Jurkat, Clone E6-1 (cell line): ENCODE measurements at places on chromosomes 12 and 14.
A peak's percentile ranks its signal among the peaks of the same experiment; 100 is the strongest.

DNA sequence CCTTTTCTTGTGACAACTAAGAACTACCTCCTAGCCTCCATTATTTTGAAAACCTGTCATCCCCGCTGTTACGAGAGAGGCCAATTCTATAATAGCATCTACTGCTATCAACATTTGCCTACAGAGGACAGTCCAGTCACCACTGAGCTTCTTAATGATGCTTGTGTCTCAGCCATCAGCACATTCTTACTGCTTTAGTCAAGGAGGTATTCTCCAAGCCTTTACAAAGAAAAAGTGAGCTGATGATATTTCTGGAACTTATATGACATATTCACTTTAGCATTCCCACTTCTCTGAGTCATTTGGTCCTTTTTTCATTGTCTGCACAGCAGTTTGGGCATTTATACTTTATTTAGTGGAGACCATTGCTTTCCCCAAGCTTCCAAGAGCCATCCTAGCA is 497.7 kb upstream of the RPL10L start:
- no peak for DNase-seq

DNA sequence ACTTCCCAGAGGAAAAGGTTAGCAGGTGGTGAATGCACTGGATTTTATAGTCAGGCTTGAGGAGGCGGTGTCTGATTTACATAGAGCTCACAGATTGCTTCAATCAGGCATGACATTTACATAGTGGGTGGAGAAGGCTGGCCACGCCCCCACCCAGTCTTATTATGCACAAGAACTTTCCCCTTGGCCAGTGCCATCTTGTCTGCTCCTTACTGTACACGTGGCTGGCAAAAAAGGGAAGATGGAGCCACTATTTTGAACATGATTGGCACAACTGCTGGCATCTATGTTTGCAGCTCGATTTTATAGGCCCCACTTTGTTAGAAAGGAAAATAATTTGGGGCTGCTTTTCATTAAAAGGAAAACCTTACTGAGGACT is 10.9 kb upstream of the LGMN start:
- peak; percentile 87 for DNase-seq

DNA sequence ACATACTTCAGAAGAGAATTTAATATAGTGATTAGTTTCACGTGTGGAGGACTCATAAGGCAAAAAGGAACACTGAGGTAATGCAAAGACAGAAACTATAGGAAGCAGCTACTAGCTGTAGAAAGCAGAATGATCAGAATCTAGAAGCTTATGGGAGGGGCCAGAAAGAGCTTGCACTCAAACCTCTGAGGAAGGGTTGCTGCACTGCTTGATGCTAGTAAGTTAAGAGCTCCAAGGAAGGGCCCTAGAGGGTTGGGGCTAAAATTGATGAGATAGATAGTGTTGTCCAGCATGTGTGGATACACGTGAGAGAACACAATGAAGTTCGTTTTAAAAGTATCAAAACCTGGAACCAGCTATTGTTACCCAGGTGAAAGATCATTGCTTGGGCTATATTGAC is 311.1 kb downstream of the SLC6A15 start:
- DNase-seq, result no peak

- no peak for DNase-seq
These were observed 150.8 kb downstream of the FBXL14 start for GRCh38 chr12:1443421-1444141.
